Activated effector memory CD4-positive, alpha-beta T cell treated with Interleukin-2 at 50 U/mL for 16 hours (primary cell): ENCODE measurements at places on chromosomes 16 and 17.

DNA sequence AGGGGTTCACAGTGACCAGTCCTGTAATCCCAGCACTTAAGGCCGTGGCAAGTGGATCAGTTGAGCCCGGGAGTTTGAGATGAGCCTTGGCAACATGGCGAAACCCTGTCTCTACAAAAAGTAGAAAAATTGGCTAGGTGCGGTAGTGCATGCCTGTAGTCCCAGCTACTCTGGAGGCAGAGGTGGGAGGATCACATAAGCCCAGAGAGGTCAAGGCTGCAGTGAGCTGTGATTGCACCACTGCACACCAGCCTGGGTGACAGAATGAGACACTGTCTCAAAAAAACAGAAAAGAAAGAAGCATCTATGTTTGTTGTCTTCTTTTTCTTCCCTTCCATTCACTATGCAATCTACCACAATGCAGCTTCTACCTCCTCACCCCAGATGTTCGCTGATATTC, 151.9 kb upstream of the RBL2 start:
- DNase-seq, result no peak

GRCh38 chr17:30217054-30217453, 18.4 kb downstream of the SLC6A4 start:
- DNase-seq, result no peak

DNA sequence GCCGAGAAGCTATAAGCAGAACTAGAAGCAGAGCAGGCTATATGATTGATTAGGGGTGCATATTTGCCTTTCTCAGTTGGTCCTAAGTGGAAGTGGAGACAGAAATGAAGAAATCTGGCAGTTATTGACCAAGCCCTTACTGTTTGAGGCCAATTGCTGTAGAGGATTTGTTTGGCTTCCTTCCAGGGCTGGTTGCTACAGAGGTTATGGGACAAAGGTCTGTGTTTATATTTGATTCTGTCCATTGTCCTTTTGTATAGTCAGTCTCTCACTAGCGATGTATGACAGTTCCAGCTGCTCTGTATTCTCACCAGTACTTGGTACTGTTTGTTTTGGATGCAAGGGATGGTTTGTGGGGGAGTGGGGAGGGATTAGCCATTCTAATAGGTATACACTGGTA, 7.3 kb upstream of the ALOX15 start:
- DNase-seq, result no peak

DNA sequence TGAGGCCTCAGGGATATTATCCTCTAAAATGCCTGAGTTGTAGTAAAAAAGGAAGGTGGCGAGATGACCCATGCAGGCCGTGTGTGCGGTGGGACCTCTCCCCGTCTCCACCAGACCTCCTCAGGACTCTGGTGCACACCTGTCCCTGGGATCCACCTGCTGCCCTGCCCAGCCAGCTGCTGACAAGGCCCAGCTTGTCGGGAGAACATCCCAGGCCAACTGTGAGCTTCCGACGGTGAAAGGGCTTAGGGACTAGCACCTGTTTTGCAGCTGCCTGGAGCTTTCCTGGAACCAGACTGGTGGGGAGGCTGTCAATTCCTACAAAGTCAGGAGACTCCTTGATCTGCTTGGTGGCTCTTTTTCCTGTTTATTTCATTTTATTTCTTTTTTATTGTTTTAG, 11.6 kb downstream of the IL34 start:
- DNase-seq, result no peak
